GM04504 (cell line): ENCODE measurements at places on chromosomes 16 and 17.

- DNase-seq, result no peak
Measured at GRCh38 chr17:37358098-37358829, 17.5 kb upstream of the C17orf78 start.

GRCh38 chr16:88606148-88606757 lies 32.1 kb upstream of the IL17C start:
- no peak for DNase-seq

DNA sequence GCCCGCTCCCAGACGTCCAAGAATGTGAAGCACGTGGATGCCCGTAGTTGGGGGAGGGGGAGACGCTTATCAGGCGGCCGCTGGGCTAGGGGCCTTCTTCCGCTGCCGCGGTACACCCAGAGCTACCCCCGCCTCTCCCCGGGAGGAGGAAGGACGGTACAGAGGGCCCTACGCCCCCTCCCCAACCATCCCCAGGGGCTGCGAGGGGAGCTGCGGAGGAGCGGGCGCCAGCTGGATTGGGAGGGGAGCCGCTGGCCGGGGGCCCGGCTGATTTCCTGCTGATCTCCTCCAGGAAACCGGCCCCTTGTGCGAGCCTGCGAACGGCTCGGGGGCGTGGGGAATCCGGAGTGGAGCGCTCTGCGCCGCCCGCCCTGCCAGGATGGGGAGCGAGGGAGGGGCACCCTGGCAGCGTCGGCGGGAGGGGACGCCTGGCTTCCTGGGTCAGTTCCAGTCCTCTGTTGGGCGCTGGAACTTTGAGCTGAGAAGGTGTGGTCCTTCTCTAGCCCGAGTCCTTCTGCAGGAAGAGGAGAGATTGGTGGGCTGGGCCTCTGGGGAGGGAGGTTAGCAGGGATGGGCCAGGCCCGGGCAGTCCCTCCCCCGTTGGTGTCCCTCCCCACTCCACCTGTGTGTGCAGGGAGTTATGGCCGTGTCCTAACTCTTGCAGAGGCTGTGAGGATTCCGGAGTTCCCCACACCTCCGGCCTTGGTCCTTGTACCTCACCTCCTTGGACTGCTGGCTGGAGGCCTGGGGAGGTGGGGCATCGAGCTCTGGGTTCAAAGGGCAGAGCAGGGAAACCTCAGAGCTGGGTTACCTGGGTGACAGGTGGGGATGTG lies 19.2 kb downstream of the GJD3 start:
- no peak for DNase-seq

DNA sequence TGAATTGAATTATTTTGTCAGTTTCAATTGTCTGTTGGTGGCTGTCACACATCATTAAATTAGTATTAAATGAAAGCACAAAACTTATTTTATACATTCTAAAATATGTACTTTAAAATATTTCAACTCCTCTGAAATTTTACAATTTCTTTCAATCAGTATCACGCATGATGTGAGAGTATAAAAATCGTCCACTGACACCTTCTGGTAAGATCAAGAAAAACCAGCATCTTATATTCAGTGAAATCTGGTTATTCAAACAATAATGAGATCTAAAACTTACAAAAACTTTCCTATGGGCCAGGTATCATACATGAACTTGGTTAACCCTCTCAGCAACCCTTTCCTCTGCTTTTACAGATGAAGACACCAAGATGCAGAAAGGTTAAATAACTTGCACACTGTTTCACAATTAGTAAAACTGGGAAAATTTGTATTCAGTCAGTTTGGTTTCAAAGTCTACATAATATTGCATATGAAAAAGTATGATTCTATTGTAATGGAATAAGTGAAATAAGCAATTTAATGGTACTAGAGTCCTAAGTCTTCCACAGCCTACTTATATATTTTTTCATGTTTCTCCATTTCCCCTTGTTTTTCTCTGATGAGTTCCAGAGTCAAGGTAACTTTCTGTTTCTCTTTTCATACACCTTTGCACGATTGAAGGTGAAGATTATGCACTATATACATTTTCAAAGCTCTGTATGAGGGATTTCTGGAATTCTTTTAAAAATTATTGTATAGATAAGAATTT lies 58.7 kb downstream of the EFCAB5 start:
- no peak for DNase-seq

- DNase-seq, result peak; percentile 18
Measured at GRCh38 chr17:386141-386876, 33.7 kb upstream of the RPH3AL start.

- no peak for DNase-seq
Measured at GRCh38 chr17:7328840-7329373, at the start of gene NEURL4. Gene NEURL4, minus strand, starts transcription at chr17:7329335. Its CDS starts 23 bp downstream, at chr17:7329312.

- no peak for DNase-seq
Measured at GRCh38 chr16:31458073-31458843, 1.0 kb upstream of the ARMC5 start.

GRCh38 chr17:5950878-5951277 lies 119.3 kb upstream of the WSCD1 start:
- no peak for DNase-seq

- no peak for DNase-seq
Measured at GRCh38 chr17:67435122-67435521, 58.0 kb downstream of the PITPNC1 start.

DNA sequence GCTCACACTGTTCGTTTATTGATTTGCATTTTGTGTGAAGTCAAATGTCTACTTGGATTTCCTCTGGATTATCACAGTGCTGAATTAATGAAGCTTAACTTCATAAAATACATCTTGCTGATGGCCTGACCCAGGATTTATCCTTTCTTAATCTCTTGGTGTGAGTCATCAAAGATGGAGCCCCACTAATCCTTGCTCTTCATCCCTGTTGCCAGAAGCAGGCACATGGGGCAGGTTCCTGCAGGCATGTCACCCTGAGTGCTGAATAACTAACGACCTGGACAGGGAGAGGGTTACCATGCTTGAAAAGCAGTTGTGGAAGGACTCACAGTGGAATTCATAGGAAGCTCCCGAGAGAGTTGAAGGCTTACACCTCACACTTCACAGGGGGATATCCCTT lies 56.0 kb upstream of the FA2H start:
- no peak for DNase-seq

DNA sequence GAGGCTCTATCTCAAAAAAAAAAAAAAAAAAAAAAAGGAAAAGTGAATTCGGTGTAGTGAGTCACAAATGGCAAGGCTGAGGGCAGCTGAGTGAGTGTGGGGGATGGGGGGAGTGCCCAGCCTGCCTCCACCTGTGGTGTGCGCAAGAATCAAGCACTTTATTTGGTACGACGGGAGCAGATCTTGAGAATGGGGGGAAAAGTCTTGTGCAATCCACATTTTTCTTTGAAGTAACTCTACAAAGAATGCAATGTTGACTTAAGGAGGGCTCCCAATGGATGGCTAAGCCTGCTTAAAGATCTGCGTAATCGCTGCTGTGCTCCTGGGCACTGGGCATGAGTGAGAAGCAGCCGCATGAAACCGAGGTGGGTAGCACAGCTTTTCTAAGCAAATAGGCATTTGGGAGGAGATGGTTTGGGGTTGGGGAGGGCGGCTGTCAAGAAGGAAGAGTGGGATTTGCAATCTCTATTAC lies 28.2 kb downstream of the ATP2C2 start:
- no peak for DNase-seq

DNA sequence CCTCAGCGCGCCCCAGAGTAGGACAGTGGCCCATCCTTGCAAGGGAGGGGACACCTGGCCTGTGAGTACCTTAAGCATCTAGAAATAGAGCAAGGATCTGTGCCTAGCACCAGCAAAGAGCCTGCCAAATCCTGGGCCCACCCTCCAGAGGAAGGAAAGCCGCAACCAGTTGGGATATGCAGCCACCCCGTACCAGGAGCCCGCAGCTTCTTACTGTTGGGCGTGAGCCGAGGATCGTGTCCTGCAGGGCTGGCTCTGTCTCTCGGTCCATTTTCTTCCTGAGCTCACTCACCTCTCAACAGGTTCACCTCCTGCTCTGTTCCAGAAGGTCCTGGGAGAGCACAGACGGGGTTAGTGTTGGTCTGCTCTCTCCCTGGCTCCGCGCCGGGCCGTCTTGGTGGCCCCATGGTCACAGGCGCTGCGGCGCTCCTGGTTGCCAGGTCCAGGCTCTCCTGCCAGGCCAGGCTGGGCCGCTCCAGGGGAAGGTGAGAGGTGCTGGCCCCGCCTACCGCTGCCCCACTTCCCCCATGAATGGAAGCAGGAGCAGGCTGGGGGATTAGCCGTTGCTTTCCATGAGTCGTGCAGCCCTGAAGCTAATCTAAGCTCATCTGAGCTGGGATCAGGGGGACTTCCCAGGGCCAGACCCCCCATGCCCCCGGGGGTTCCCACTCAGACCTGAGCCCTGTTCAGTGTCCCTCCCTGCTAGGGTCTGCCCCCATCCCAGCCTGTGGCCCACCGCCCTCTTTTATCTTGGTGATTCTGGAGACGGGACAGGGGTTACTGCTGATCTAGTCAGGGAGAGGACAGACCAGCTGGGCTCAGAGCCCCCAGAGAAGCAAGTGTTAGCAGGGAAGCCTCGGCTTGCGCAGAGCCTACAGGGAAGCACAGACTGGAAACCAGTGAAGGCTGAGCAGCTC lies 12.7 kb downstream of the ENDOV start:
- DNase-seq, result no peak

DNA sequence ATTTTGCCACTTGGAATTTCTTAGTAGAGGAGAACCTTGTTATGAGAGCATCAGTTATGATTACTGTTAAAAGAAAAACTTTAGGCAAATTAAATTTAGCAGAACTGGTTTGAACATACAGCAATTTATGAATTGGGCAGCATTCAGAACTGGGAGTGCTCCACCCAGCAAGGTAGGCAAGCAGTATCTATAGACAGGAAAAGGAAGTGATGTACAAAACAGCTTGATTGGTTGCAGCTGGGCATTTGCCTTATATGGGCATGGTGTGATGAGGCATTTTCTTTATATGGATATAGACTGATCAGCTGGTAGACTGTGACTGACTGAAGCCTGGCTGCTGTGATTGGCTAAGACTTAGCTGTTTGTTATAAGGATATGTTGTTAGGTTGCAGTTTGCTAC lies 17.6 kb upstream of the CYLD start:
- DNase-seq, result no peak

- DNase-seq, result no peak
Measured at GRCh38 chr17:66627985-66628384, 206.9 kb upstream of the CACNG5 start.

- DNase-seq, result no peak
Measured at GRCh38 chr17:35099908-35100307, 19.8 kb downstream of the RAD51D start.
